Stimulated activated CD8-positive, alpha-beta memory T cell treated with anti-CD3 and anti-CD28 coated beads, Interleukin-2, amount 100 ng/mL, for 1 hour (primary cell): ENCODE measurements at places on chromosomes 12 and 14.

DNA sequence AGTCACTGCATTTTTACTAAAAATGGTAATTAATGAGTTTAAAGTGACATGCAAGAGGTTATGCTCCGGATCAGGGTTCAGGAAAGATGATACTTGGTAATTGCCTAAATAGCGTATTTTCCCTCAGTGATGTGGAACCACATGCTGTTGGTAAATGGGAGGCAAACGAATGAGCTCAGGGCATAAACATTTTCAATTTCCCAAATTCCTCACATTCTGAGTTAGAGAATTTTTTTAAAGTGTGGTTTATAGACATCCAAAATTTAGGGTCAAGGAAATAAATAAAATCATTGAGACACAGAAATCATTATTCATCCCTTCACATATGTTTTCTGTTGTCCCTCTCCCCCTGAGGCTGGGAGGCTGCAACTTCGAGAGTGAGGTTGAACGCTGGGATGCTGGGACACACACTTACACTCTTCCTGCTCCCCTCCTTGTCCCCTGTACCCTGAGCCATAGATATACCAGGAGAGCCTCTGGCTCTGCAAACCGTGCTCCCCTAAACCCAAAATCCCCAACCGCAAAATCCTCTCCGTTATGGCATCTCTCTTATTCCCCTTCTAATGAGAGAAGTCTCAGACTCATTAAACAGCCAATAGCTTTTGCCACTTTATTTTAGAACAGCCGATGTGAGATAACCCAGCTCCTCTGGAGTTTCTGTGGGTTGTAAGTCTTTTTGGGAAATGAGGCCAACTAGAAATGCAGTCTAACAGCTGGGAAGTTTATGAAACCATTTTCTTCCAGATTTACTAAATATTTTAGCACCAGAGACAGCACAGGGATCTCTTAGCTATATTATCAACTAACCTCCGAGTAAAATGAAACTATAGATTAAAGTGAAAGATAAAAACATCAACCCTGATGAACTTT lies 21.4 kb upstream of the ADGRD1 start:
- no peak for DNase-seq

DNA sequence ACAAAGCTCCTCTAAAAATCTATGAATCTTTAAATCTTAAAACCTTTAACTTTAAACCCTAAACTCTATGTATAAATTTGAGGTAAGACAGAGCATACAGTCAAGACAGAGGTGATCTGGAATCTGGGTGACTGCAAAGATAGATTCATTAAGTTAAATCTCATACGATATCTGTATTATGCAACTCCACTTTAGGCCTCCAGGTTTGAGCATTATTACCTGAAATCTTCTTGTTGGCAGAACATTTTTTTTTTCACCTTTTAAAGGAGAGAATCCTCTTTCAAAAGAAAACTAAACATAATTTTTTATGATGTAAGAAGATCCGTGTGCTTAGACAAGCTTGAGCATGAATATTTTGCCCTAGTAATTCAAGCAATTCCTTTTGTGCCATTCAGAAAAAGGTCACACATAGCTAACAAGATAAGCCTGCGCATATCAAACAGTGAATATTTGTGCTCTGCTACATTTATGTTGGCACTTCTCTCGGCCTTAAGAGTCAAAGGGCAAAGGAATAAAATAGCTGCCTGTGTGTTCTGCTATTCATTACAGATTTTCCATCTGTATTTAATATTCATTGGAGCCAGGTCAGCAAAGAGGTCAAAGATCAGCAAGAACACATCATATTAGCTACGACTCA lies 163.3 kb downstream of the TMTC3 start:
- no peak for DNase-seq

GRCh38 chr14:65042731-65043372 lies 56.2 kb downstream of the FNTB start:
- DNase-seq = no peak

DNA sequence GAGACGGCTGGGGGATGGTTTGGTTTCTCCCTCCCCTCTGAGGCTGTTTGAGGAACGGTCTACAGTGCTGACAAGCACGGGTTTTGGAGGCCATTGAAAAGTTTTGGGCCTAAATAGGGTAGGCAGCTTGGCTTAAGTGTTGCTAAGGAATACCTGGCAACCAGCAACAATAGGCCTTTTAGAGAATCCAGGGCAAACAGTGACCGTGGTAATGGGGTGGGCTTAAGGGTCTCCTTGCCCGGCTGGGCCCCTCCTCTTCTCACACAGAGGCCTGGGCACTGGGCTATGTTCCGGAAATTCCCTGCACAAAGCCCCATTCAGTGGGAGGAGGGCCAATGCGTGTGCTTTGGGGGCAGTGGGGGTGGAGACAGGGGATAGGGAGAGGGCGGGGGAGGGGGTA lies 55.4 kb downstream of the ASCL1 start:
- DNase-seq = no peak

DNA sequence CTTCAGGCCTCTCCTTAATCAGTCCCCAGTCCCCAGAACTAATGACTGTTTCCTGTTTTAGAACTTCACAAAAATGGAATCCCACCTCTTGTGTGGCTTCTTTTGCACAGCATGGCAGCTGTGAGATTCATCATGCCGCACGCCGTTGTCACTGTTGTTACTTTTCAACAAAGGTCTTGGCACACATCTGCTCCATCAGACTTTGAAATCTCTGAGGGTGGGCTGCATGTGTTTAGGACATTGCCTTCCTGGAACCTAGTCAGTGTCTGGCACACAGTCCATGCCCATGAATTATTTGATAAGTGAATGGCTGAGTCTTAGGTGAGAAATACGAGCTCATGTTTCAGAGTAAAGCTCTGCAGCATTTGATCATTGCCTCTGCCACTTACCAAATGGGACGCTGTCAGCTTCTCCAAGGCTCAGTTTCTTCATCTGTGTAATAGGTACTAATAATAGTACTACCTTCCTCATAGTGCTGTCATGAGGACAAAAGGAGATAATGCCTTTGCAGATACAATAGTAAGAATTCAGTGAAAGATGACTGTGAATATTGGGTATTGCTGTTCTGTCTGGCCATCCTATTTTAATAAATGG lies 90.4 kb downstream of the SRRM4 start:
- DNase-seq = no peak

GRCh38 chr12:94150240-94151121 lies 2.1 kb downstream of the PLXNC1 start:
- no peak for DNase-seq

- no peak for DNase-seq
These were observed 76.8 kb downstream of the TTC9 start for GRCh38 chr14:70718383-70719118.

DNA sequence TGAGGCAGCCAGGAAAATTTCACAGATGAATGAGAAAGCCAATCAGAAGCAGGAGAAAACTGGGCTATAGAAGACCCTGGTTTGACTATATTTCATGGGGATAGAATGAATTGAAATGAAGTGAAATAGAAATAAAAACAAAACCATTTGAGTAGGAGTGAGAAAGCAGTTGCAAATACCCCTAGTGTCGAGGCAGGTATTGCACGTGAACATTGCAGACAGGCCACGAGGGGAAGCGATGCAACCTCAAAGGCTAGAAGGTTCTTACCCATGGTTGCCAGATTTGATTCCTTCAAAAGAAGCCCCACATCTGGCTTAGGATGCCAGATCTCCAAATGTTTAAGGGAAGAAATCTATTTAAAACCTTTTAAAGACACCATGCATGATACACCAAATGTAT lies 648.9 kb downstream of the VRK1 start:
- no peak for DNase-seq

DNA sequence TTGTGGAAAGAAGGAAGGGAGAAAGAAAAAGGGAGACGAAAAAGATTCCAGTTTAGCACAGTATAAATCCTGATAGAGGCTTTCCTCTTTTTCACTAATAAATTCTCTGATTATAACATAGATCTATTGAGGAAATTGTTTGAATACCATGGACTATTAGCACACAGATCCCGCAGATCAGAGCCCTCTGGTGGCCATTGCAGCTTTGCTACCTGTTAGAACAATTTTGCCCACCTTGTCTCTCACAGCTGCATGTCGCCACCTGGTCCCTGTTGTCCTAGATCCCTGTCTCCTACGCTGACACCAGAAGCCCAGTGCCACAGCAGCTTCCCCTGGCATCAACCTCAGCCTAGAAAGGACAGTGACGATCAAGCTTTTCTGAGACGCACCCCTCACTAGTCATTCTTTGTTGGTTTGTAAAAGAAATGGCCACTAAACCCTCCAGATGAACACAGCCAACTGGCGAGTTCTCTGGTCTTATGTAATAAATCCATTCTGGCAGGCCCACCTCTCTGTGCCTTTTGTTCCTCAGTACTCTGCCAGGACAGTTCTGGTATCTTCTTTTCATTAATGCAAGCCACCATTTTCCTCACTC lies 9.9 kb downstream of the GPHB5 start:
- no peak for DNase-seq

DNA sequence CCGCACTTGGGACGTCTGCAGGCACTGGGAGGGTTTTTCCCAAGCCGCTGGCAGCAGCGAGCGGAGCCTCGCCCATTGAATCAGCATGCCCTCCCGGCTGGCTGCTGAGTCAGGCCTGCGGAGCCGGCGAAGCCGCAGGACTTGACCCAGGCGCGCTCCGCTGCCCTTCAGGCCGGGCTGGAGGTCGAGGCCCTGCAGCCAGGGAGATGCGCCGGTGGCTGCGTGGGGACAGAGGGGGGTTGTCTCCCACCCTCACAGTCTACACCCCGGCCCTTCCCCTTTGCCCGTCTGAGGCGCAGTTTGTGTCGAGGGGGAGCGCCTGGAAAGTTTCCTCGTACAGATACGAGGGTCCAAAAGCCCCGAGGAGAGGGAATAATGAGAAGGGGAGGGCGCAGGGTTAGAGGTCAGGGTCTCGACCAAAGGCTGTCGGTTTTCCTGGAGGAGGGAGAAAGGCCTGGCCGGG lies 759 bp upstream of the KLC1 start:
- DNase-seq = no peak

- no peak for DNase-seq
These were observed 2.8 kb downstream of the CDK2AP1 start for GRCh38 chr12:123268850-123269249.

DNA sequence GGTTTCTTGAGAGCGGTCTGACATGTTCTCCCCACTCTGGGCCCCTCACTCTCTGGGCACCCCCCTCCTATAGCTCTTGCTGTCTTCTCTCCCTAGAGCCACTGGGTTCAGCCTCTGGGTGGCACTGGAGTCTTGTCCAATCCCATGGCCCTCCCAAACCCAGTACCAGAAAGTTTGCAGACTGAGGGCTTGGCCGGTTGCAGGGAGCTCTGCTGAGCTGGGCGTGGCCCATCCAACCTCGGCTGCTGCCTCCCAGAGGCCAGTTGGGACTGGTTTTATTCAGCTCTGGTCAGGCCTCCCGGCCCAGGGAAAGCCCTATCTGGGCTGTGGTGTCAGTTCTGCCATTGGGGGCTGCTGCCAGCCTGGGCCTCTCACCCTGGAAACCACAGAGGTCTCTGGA lies 37.9 kb downstream of the ISCA2 start:
- no peak for DNase-seq

DNA sequence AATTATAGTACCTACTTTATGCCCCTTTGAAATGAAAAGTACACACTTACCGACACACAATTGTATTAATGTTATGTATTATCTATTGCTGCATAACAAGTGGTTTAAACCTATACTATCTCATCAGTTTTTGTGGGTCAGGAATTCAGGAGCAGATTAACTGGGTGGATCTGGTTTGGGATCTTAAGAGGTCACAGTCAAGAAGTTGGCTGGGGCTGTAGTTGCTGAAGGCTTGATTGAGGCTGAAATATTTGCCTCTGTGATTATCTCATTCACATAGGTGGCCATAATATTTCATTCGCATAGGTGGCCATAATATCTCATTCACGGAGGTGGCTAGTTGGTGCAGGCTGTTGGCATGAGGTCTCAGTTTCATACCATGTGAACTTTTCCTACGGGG lies 5.7 kb downstream of the METTL25 start:
- DNase-seq = no peak

DNA sequence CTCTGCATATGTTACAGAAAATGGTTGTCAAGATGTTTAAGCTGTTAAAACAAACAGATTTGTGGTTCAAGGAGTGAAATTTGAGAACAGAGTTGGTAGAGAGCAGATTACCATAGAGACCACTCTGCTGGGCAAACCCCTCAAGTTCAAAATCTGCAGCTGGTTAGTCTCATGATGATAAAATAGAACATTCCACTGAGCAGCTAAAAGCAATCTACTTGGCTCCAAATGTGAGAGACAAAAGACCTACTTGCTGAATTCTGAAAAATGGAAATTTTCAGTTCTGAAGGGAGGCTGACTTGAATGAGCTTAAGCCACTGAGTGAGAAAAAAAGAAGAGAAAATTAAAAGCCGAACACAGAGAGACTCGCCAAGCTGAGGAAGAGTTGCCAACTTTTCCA lies 519.3 kb downstream of the NOVA1 start:
- no peak for DNase-seq

- DNase-seq = no peak
These were observed 44.1 kb upstream of the DYNC1H1 start for GRCh38 chr14:101920271-101920670.

DNA sequence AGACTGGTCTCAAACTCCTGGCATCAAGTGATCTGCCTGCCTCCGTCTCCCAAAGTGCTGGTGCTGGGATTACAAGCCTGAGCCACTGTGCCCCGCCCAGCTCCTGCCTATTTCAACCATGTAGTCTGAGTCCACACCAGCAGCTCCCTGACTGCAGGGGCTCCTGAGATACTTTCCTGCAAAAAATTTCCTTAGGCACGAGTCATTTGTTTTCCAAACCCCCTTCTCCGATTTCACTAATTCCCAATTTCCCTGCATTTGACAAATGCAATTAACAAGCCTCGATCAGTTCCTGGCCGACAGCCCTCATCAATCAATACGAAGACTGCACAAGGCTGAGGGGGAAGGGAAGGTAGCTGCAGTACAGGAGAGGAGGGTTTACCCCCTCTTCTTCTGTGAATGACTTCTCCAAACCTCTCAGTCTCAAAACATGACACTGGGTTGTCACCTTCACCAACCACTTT lies 10.1 kb downstream of the PSMB5 start:
- DNase-seq = no peak

GRCh38 chr12:53244337-53244736 lies 12.3 kb upstream of the RARG start:
- no peak for DNase-seq

- no peak for DNase-seq
These were observed 9.8 kb downstream of the CCER1 start for GRCh38 chr12:90945070-90945649.

GRCh38 chr14:59772233-59772632 lies 98.3 kb downstream of the RTN1 start:
- no peak for DNase-seq

DNA sequence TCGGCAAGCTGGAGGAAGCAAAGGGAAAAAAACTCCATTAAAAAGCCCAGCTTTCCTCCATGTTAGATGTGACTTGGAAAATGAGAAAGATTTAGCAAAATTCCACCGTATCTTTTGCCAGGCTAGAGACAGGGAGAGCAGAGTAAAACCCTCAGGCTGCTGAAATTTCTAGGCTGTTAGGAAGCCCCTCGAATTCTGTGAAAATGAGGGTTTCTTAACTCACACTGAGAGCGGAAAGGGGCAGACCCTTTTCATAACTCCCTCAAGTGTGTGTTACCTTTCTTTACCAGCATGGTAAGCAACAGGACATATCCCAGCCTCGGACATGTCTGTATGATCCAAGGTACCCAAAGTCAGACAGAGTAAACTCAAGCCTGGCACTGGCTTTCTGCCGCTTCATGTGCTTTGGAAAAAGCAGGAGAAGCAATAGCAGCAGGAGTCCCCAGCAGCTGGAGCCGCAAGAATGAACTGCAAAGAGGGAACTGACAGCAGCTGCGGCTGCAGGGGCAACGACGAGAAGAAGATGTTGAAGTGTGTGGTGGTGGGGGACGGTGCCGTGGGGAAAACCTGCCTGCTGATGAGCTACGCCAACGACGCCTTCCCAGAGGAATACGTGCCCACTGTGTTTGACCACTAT lies at the start of gene RHOJ:
Gene RHOJ (plus strand): TSS at position 37 of the 637 bp plus-strand sequence. CDS start 427 bp downstream, at position 464.
- no peak for DNase-seq

- no peak for DNase-seq
These were observed 1133.3 kb downstream of the AACS start for GRCh38 chr12:126198516-126198915.
